ENCODE measurements at places on chromosomes 1 and 21. TPM values are rescaled to one million over a fixed set of nuclear protein-coding genes. Genes with fewer than 3 reads are reported as not detected.

DNA sequence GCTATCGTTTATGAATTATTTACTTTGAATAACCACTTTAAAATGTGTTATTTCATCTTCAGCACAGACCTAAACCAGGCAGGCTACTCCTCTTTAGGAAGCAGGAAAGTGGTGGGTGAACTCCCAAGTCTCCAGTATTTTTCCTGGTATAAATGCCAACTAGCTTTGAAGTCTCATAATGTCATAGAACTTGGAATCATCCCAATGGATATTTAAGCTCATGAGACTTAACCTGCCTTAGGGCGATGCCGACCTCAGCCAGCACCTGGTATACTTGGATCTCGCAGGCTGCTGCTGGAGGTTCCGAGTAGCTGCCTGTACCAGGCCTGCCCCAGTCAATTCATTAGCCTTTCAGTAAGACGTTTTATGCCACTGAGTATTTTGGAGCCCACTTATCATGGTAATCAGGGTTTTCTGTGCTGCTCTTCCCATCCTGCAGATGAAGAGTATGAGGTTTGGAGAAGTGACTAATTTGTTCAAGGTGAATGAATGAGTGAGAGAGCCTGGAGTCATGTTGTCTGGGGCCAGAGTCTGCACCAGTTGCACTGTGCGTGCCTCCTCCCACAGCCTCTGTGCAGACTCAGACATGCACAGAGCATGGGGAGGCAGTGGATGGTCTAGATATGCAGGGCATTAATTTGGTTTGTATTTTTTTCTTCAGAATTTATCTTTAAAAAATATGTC is 34.9 kb downstream of the VANGL1 start:
- no peak for DNase-seq

DNA sequence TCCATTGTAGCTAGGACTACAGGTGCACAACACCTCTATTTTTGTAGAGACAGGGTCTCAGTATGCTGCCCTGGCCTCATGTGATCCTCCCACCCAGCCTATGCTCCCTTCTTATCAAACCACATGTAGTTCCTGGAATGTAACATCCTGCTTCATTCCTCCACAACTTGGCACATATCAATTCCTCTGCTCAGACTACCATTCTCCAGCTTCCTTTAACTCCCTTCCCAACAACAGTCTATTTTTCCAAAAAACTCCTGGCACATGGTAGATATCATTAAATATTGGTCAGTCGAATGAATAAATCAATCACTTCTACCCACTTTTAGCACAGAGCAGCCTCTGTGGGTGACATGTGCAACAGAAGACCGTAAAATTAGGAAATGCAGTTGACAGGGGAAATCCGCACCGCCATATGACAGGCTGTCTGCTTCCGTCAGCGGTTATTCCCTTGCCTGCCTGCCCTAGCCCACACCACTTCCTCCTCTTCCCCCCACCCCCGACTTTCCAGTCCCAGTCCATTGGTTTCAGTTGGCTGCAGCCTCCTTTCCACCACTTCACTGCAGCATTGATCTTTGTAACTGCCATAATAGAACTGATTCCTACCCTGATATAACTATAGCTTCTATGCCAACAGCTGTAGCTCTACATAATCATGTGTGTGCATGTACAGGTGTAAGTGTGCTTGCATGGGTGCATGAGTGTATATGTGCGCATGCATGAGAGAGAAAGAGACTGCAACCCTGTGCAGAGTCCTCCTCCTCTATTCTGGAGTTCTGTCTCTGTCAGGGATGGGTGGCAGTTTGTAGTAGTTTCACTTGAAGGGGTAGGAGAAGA is 6.8 kb upstream of the AKR1A1 start:
- DNase-seq = no peak

- no peak for DNase-seq
These were observed 153.2 kb downstream of the TGFB2 start for GRCh38 chr1:218498056-218498938.

GRCh38 chr1:6258675-6259074 is 2.2 kb downstream of the GPR153 start:
- no peak for DNase-seq

The PCP4 gene
- 0.77 TPM for total RNA-seq

The CERS2 gene
- total RNA-seq = 209 TPM

The ZNF687 gene
- total RNA-seq = 52.9 TPM
